Smooth muscle cell of the coronary artery (primary cell): ENCODE measurements at places on chromosomes 4 and X. TPM values are rescaled to one million over a fixed set of nuclear protein-coding genes. Genes with fewer than 3 reads are reported as not detected.

VGLL1 gene
- not detected in 2 replicates for total RNA-seq

F8A2 gene
- not detected in 2 replicates for total RNA-seq

AFM gene
- not detected in 2 replicates for total RNA-seq

TMEM150C gene
- 0.23 and 1.5 TPM in 2 replicates for total RNA-seq

TCEAL2 gene
- 0.12 TPM in 1 of 2 replicates, not detected in the other for total RNA-seq

UGT2A1 gene
- total RNA-seq, result 0.68 TPM in 1 of 2 replicates, not detected in the other

DSPP gene
- not detected in 2 replicates for total RNA-seq

CSAG3 gene
- not detected in 2 replicates for total RNA-seq

CPLX1 gene
- total RNA-seq, result not detected in 2 replicates

BST1 gene
- 11.1 and 16.8 TPM in 2 replicates for total RNA-seq

NIPAL1 gene
- total RNA-seq, result 7.1 TPM in 1 of 2 replicates, not detected in the other

SUPT20HL1 gene
- total RNA-seq, result under 0.01 TPM in 1 of 2 replicates, not detected in the other

PHKA1 gene
- 2.3 and 6.5 TPM in 2 replicates for total RNA-seq

IDUA gene
- 7.0 and 12.9 TPM in 2 replicates for total RNA-seq

ARL9 gene
- 0.08 and 0.12 TPM in 2 replicates for total RNA-seq

TRIM61 gene
- total RNA-seq, result 0.94 and 1.1 TPM in 2 replicates

TLL1 gene
- 0.08 and 0.12 TPM in 2 replicates for total RNA-seq

HPSE gene
- 0.23 and 0.59 TPM in 2 replicates for total RNA-seq

GPM6B gene
- total RNA-seq, result 0.38 and 0.70 TPM in 2 replicates

GPR101 gene
- total RNA-seq, result not detected in 2 replicates

CXCR3 gene
- total RNA-seq, result not detected in 2 replicates

PRDM8 gene
- 1.4 and 2.2 TPM in 2 replicates for total RNA-seq

CXXC4 gene
- total RNA-seq, result not detected in 2 replicates

NMU gene
- 0.15 TPM in 1 of 2 replicates, not detected in the other for total RNA-seq

CENPVL2 gene
- total RNA-seq, result not detected in 2 replicates

SRP72 gene
- total RNA-seq, result 77.6 and 95.9 TPM in 2 replicates

ARL13A gene
- not detected in 2 replicates for total RNA-seq

MND1 gene
- 0.35 and 2.3 TPM in 2 replicates for total RNA-seq

ASB11 gene
- 0.23 TPM in 1 of 2 replicates, not detected in the other for total RNA-seq

RADX gene
- total RNA-seq, result 0.59 and 1.7 TPM in 2 replicates

PAGE2B gene
- not detected in 2 replicates for total RNA-seq

UCP1 gene
- total RNA-seq, result not detected in 2 replicates

ERVMER34-1 gene
- total RNA-seq, result 0.08 TPM in 1 of 2 replicates, not detected in the other
